NCI-H1092 treated with DMSO at 0.1 percent for 48 hours (cell line): ENCODE measurements at places on chromosomes 7 and 10.

DNA sequence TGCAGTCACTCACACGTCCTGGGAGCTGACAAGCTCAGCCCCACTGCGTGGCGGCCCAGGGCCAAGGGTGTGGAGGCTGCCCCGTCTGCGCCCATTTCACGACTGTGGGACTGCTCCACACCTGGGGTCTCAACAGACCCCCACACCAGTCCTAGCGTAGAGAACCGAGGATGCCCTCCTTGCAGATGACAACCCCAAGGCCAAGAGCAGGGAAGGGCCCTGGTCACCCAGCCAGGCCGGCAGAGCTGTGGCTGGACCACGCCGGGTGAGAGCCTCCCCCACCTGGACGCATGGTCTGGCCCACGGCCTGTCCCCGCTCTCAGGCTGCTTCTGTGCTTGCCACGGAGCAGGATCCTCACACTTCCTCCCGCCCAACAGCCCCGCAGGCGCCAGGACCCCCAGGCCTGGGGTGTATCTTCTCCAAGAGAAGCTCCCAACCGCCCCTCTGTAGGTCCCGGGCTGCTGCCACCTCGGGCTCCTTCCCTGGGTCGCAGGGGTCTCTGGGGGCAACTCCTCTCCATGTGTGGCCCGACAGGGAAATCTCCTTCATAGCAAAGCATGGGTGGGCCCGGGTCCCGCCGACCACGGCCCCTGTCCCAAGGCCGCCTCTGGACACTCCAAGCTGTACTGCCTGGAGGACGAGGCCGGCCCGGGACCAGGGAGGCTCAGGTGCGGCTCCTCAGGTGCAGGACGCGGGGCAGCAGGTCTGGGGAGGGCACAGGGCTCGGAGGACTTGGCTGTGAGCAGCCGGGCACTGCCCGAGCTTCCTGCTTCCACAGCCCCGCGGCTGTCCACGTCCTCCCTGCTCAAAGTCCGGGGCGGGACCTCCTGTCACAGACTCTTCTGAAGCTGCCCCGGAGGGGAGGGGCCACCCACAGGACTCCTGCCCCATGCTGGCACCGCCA lies 88.8 kb downstream of the FOXL3 start:
- no peak for DNase-seq

DNA sequence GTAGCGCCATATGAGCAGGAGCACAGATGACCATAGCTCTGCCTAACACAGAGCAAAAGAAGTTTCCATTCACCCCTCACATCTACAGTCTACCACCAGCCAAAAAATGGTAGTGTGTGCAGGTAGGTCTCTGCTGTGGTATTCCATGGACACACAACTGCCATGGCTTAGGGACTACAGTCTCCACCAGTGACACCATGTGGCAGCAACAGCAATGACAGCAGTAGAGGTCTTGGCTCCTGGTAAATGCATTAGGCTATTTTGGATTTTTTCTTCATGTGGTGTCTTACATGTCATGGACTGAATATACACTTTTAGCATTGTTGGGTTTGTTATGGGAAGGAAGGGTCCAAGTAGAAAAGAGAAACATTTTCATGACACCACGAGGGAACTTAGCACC lies 70.1 kb upstream of the CABCOCO1 start:
- DNase-seq: no peak

- no peak for DNase-seq
These were observed 1.6 kb downstream of the DNMBP start for GRCh38 chr10:100008142-100008522.

GRCh38 chr7:156625580-156625979 lies 15.0 kb upstream of the RNF32 start:
- no peak for DNase-seq

- no peak for DNase-seq
These were observed 23.6 kb upstream of the FGL2 start for GRCh38 chr7:77223261-77223660.

DNA sequence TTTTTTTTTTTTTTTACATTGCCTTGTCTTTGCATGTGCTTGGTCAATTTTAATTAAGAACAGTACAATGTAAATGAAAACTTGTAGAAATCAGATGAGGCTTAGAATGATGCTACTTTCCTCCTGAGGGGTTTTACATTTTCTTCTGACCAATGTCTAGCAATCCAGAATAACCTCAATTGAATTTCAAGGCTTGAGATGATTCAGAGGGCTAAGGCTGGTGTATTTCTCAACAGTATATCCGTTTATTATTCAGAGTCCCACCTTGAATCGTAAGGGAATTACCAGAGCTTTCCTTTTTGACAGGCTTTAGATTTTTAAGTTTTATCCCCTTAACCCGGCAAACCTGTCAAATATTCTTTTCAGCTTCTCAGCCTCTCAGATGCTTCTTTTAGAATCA lies 231.2 kb upstream of the STK17A start:
- DNase-seq: no peak

DNA sequence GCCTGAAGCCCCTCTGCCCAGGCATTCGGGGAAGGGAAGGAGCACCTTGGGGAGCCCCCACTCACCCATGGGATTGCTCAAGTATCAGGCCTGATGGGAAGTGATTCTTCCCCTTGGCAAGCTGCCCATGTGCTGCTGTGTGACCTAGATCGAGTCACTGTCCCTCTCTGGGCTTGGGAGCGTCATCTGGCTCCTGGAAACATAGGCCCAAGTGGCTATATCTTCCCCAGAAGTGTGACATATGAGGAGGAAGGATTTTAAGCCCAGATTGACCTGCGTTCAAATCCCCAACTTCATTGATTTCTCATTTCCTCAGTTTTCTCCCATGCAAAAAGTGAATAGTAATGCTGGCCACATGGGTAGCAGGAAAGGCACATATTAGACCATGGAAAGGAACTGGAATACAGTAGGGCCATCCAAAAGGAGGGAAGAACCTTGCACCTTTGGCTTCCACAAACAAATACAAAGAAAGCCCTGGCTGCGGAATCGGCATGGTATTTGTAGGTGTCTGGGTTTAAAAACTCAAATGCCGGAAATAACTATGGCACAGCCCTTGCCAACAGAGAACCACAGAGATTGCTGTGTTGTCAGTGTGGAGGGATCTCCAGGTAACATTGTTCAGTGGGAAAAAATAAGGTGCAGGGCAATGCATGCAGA lies 169.5 kb upstream of the ZMIZ1 start:
- DNase-seq: no peak

GRCh38 chr7:107100824-107101223 lies 56.3 kb downstream of the PRKAR2B start:
- no peak for DNase-seq

DNA sequence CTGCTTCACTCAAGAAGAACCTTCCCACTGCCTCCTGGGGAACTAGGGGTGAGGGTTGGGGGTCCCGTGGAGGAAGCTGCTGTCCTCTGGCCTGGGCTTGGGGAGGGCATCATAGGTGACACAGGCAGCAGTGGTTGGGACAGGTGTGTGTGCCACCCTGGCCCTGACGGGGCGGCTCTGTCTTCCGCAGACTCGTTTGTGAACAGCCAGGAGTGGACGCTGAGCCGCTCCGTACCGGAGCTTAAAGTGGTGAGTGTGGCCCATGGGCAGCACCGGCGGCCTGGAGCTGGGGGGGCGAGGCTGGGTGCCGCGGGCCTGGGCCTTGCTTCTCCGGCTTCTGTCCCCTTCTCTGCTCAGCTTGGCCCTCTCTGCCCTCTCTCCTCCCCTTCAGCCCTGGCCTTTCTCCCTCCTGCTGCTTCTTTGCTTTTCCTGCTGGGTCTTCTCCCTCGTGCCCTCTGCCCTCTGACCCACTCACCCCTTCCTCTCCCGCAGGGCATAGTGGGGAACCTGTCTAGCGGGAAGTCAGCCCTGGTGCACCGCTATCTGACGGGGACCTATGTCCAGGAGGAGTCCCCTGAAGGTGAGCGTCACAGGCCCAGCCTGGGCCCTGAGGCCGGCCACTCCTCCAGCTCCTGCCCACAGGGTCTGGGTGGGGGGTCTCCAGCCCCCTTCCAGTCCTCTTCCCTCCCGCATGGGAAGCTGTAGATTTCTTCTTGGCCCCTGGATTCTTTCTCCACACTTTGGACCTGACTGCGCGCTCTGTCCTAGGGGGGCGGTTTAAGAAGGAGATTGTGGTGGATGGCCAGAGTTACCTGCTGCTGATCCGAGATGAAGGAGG lies 30.5 kb downstream of the AGAP3 start:
- no peak for DNase-seq

DNA sequence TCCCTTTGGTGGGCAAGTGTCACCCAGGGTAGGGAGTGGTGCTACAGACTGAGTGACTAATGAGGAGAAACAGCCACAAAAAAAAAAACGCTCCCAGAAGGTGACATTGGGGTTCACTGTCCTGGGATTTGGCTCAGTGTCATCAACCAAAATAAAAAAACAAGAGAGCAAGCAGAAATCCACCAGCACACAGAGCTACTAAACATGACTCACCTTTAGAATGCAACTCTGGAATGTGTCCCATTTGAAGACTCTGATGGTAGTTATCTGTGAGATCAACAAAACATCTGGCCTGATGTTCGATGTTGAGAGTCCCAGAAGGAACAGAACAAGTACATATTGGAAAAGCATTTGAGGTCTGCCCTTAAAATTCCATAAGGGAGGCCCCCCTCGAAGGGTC lies 200.3 kb upstream of the LYZL2 start:
- no peak for DNase-seq

- DNase-seq: no peak
These were observed 467.0 kb downstream of the ADRA2A start for GRCh38 chr10:111543854-111544253.

DNA sequence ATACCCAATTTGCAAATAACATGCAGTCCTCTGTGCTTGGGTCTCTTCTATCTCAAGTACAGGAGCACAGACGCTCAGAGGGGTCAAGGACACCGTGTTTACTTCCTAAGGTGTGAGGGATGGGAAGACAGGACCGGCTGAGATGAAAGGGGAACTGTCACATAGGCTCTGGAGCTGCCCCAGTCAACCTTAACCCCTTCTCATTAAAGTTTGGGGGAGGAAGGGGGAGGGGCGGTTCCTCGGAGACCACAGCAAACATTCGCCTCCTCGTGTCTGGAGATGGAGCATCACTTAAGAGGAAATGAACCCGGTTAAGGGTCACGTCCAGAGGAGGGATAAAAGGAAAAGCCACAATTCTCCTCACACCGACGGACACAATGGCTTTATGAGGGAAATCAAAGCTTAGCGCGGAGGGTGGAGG lies 1.1 kb downstream of the SH3PXD2A start:
- DNase-seq: no peak

DNA sequence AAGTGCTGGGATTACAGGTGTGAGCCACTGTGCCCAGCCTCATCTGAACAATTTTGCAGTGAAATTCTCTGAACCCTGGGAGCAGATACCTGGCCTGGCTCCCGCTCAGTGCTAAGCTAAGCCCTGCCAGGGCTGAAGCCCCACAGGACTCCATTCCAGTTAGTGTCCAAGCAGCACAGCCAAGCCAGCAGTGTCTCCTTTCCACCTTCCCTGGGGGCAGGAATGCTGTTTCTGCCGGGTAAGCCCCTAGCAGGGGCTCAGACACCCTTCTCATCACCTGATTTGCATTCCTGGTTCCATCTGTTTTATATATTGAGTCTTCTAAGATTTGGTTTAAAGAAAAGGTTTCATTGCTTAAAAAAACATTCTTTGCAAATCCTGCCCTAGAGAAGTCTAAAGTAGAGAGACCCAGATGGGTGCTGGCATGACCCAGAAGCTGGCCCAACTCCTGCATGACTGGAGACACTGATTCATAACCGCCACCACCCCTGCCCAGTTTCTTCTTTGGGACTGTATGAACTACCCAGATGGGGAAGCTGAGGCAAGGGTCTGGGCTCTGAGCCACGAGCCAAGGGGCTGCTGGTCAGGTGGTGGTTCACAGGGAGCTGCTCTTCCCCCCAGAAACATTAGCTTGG lies 14.0 kb downstream of the SLC13A4 start:
- DNase-seq: no peak

- DNase-seq: no peak
These were observed 96.2 kb upstream of the AMPH start for GRCh38 chr7:38727184-38727940.

GRCh38 chr7:99393355-99394187 lies 14.8 kb downstream of the PDAP1 start:
- DNase-seq: peak; percentile 90

DNA sequence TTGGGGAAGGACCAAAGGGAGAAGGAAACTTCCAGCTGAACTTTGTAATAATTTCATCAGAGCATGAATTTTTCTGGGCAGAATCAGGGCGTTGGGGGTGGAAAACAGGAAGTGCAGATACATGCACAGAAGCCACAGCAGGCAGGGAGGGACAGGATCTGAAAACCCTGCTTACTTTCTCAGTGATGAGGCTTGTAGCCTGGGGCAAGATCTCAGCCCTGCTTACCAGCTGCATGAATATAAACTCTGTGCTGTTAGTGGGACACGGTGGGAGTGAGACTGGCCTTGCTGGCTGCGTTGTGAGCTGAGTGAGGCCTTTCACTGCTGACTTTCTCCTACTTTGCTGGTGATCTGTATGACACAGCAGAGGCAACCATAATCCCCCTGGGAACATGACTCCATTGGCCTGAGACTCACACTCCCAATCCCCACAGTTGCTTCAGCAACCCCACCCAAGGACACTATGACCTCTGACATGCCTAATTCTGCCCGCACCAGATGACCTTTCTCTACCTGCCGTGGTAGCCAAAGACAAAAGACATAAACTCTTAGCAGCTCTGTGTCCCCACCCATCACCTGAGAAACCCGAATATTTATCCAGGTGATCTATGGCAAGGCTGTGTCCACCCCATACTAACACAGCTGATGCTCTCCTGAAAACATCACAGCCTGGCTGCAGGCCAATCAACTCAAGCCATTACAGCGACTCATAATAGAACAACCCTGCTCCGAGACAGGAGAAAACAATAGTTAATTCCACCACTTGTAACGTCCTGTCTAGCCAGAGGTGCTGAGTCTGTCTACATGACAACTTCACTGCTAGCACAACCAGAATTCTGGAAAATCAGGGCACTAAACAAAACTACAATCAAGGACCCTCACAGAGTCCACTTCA lies 190.7 kb upstream of the CHRM2 start:
- no peak for DNase-seq

- no peak for DNase-seq
These were observed 66.1 kb downstream of the ADD3 start for GRCh38 chr10:110073896-110074295.

GRCh38 chr7:39406467-39406866 lies 159.7 kb upstream of the YAE1 start:
- no peak for DNase-seq
